HT-29 (cell line): ENCODE measurements at places on chromosomes 5 and 9.

- peak; percentile 78 for DNase-seq
These were observed 1.5 kb downstream of the VAV2 start for GRCh38 chr9:133990366-133991213.

GRCh38 chr9:95422650-95423049 lies 94.1 kb downstream of the PTCH1 start:
- DNase-seq = no peak

- DNase-seq = no peak
These were observed 6.2 kb downstream of the SLC6A18 start for GRCh38 chr5:1231354-1231905.

- no peak for DNase-seq
These were observed 26.5 kb downstream of the SLC12A7 start for GRCh38 chr5:1085391-1085790.

- peak; percentile 33 for DNase-seq
These were observed 101.2 kb downstream of the AOPEP start for GRCh38 chr9:94827584-94828304.

- no peak for DNase-seq
These were observed 187.1 kb downstream of the ELAVL2 start for GRCh38 chr9:23638837-23639426.

DNA sequence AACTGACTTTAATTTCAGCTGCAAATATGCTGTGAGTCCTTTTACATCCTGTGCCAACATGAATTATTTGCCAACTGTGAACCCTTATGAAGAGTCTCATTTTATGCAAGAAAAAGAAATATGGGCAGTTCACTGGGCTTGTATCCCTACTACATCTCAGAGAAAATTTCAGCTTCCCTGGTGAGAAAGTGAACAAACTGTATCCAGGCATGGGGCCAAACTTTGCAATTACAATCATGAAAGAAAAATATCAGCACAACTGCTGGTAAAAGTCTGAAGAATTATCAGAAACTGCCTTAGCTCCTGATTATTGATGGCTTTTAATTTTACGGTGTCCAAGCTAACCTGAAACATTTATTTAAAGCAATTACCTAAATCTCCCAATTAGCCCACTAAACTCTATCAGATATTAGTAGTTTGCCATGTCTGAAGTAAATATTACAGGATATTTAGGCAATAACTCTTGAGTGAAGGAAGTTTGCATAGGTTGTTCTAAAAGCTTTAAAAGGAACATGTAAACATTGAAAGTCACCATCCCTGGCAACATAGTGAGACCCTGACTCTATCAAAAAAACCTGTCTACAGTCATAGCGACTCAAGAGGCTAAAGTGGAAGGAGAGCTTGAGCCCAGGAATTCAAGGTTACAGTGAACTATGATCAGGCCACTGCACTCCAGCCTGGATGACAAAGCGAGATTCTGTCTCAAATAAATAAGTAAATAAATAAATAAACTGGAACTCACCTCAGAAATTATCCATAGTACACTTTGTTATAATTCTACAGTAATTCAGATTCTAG lies 83.9 kb upstream of the HCN1 start:
- no peak for DNase-seq

- no peak for DNase-seq
These were observed 1.8 kb downstream of the IRX1 start for GRCh38 chr5:3597167-3598007.

DNA sequence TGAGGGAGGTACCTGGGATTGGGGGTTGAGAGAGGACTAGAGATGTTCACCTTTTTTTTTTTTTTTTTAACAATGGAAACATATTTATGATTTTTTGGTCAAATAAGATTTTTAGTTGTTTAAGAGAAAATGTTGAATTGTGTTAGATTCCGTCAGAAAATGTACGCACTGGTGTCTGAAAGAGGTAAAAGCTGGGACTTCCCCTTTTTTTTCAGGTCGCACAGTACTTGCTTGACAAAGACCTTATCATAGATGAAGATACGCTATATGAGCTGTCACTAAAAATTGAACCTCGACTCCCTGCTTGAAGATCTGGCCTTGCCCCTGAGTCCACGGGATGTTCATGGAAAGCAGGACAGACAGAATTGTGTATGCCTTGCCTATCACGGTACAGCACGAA lies 7.7 kb upstream of the CKMT2 start:
- no peak for DNase-seq

GRCh38 chr5:124342027-124342471 lies 404.4 kb downstream of the ZNF608 start:
- no peak for DNase-seq

DNA sequence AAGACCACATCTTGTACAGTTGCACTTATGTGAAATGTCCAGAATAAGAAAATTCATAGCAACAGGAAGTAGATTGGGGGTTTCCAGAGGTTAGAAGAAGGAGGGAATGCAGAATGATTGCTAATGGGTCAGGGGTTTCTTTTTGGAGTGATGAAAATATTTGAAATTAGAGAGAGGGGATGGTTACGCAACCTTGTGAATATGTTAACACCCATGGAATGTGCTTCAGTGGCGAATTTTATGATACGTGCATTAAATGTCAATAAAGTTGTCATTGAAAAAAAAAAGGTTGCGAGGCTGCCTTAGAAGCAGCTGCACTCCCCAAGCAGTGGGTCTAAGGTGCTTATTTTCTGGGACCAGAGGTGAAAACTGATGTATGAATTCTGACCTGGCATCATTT lies 64.4 kb upstream of the SUB1 start:
- DNase-seq = no peak

GRCh38 chr9:74497748-74498620 lies 849 bp downstream of the RORB start:
- DNase-seq = no peak

DNA sequence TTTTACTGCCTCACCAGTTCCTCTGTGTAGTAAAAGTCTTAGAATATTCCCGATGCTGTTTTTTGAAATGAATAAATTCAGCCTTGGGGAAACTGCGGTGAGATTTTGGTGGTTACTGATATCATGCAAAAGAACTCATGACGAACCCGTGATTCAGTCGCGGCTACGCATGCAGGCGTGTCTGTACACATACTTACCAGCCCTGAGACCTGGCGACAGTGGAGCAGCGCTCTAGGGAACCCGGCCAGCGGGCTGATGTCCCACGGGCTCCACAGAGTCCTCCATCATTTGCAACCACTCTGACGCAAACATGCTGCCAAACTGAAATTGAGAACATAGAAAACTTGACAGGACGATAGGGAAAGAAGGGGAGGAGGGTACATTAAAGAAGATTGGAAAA lies 315.6 kb upstream of the DAB2 start:
- no peak for DNase-seq

DNA sequence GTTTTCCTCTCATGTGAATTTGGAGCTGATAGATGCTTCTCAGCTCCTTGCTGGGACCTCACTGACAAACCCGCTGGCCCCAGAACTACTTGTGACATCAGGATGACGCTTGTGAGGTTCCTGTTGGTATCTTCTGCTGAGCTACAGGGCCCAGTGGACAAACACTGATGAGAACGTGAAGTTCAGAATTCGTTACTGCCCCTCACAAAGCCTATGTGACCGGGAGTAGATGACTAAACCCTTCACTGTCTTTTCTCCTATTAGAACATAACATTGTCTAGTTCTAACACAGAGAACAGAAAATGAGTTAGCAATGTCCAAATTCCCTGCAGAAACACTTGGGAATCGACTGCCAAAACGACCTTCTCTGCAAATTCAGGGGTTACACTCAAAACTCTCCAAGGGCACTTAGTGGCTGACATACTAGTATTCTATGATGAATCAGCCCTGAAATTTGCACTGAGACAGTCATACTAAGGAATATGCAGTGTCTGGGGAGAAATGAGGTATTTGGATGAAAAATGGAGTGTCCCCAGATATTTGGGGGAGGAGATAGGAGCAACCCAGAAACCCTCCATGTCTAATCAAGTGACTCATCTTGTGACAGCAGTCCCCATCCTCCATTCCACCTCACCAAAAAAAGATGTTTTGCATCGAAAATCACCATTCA lies 143.2 kb upstream of the TRIM32 start:
- DNase-seq = no peak

DNA sequence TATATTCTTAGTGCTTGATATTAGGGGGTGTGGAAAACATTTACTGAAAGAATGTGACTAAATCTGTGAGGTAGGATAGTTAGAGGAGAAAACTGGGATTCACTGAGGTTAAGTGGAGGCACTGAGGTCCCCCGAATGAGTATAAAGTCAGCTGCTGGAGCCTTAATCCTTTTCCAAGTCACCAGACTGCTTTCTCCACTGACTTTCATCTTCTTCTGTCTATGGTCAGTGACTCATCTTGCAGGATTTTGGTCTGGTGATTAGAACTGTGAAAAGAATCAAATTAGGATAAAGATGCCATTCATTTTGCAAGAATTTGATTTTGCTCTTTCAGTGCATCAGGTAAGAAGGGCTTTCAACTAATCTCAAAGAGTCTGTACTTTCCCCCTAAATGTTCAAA lies 89.3 kb upstream of the ALDH1A1 start:
- no peak for DNase-seq

DNA sequence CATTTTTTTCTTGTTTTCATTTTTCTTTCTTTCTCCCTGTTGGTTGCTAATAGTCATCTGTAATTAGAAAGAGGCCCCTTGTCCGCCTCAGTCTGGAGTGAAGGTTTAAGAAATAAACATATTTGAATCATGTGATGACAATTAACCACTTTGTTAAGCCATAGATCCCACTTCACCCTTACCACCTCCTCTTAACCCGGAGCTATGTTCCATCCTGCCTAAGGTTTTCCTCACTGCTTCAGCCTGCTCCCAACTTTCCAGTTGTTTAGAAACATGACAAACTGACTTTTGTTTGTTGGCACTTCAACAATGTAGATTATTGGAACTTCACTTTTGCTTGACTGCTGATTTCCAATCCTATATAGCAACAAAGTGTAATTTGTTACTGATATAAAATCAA lies 37.4 kb upstream of the SSBP2 start:
- DNase-seq = no peak

GRCh38 chr5:179404321-179405053 lies 59.2 kb upstream of the ADAMTS2 start:
- DNase-seq = no peak

DNA sequence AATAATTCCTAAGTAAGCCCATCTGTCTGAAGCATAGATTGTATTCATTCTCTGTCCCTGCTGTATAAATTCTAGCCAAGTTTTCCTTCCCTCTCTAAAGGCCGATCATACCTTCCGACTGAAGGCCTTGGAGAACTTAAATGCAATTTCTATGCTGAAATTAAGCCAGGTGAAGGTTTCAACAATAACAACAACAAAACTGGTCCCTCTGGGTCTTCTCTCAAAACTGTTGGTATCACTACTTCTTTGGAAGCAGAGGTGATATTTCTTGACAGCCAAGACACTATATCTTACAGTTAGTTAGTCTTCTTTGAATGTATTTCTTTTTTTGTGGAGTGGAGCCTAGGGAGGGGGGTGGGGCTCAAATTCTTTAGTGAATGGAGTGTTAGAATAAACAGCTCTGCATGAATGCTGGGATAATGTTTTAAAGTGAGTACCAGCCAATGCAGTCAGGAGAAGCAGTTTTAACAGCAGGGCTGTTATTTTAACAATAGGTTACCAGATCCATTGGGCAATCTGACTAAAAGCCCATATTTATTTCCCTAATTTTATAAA lies 508.9 kb downstream of the EBF1 start:
- DNase-seq = no peak

DNA sequence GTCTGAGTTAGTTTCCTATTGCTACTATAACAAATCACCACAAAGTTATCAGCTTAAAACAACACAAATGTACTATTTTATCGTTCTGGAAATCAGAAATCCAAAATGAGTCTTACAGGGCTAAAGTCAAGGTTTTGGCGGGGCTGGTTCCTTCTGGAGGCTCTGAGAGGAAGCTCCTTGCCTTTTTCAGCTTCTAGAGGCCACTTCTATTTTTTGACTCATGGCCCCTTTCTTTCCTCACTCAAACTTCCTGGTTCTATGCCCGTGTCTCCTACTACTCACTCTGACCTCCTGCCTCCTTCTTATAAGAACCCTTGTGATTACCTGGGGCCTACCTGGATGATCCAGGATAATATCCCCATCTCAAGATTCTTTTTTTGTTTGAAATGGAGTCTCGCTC lies 48.2 kb downstream of the GABBR2 start:
- DNase-seq = no peak

GRCh38 chr5:157463621-157464518 lies 3.9 kb downstream of the NIPAL4 start:
- DNase-seq = no peak

DNA sequence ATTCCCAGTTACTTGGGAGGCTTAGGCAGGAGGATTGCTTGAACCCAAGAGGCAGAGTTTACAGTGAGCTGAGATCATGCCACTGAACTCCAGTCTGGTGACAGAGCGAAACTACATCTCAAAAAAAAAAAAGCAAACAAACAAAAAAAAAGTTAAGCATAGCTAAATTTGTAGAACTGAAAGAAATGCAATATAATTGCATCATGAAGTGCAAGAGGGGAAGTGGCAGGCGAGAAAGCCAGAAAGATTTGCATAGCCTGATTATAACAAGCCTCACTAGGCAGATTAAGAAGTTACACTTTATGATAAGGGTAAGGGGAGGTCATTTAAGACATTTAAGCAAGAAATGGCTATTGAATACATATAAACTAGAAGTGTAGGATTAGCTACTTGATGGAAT lies 187.1 kb downstream of the EDIL3 start:
- DNase-seq = no peak

DNA sequence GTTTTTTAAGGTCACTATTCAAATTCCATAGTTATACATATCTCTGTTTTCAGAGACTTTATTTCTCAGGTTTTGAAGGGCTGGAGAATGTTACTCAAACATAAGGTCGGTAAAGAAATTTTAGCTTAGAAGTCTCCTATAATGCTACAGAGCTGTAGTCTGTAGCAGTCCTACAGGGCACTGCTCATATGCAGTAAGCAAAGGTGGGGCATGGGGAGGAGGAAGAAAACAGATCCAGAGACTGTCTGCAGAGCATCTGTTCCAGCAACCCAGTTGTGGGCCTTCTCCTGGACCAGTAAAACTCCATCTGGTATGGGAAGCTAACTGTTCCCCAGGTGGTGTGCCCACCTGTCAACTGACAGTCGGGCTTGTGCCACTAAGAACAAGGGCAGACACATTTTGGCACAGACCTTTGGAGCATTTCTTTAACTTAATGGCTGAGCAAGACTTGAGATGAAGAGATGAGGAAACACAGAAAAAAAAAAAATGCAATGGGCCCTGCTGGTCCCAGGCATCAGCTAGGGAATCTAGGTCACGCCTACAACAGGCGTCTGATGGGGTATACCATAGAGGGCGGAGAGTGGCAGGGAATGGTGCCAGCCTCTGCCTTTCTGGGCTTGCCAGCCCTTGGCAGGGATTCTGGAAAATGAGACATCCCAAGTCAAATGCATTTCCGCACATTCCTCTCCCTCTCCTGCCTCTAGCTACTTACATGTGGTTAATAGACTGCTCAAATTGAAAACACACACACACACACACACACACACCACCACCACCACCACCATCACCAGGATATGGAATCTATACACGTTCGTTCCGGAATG lies 218.9 kb downstream of the ARL15 start:
- no peak for DNase-seq

- no peak for DNase-seq
These were observed 146.1 kb upstream of the SLC44A1 start for GRCh38 chr9:105098370-105098769.
